ENCODE measurements at places on chromosomes 7 and 10.

GRCh38 chr7:50140688-50141087, 47.6 kb upstream of the ZPBP start:
- H3K4me3 ChIP-seq, result no peak overlapping the region
- H3K27ac ChIP-seq, result no peak overlapping the region
- no peak for DNase-seq
- no peaks in the 10 kb centered on the region for H3K4me1 ChIP-seq
- no peaks in the 10 kb centered on the region for H3K27me3 ChIP-seq

DNA sequence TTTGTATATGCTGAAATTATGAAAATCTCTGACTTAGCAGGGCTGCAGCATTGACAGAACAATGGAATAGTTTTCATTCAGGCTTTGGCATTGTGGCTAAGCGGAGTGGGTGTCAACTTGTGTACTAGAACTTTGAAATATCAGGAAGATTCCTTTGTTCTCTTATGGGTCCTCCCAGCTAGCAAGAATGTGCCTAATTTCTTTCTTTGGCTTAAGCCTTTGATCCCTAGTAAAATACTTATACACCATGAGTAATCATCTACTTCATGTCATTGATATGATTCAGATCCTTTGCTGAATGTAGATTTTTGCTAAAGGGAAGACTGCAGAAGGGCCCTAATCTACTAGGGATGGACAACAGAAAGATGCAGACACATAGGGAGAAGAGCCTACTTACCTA, 6.2 kb downstream of the AVL9 start:
- no peak overlapping the region for H3K4me3 ChIP-seq
- H3K27ac ChIP-seq, result peak overlapping the region; percentile 44
- H3K36me3 ChIP-seq, result no peaks in the 10 kb centered on the region
- DNase-seq, result no peak
- H3K27me3 ChIP-seq, result no peaks in the 10 kb centered on the region
- H3K4me1 ChIP-seq, result no peaks in the 10 kb centered on the region

DNA sequence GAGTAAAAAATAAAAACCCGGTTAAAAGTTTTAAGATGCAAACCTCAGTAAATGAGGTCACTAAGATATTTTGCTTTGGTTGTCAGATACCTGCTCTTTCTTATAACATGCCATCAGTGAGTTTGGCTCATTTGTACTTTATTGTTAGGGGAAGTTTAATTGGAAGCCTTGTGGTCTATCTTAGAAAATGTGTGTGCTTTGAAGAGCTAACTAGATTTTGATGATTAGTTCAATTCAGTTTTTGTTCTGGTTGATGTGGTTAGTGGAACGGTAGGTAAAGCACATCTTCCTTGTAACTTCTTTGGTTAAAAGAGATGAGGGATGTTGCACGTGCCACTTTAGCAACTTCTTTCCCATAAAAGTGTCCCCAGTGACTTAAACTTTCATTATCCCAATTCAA, 353.4 kb upstream of the GALNT17 start:
- H3K36me3 ChIP-seq, result peaks cover 4% of the 10 kb centered on the region
- no peaks in the 10 kb centered on the region for H3K27me3 ChIP-seq
- no peak overlapping the region for H3K4me3 ChIP-seq
- no peak for DNase-seq

GRCh38 chr10:79031723-79032122, 37.0 kb upstream of the ZMIZ1 start:
- H3K4me1 ChIP-seq, result no peaks in the 10 kb centered on the region
- H3K27ac ChIP-seq, result no peak overlapping the region

DNA sequence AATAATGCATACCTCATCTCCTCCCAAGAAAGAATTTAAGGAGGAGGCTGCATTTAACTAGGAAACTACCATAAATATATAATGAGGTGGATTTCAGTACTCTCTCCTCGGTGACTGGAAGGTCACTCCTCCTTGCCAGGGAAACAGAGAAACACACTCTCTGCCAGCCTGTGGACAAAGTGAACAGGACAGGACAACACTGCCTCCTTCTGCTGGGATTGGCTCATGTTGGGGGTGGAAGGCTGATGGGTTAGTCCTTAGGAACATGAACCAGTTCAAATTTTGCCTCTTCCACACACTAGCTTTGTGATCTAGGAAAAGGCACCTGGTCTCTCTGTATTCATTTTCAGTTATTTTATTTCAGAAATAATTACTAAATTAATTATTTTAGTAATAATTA, 50.6 kb upstream of the STEAP4 start:
- H3K27me3 ChIP-seq, result no peaks in the 10 kb centered on the region
- H3K27ac ChIP-seq, result no peak overlapping the region
- no peaks in the 10 kb centered on the region for H3K4me1 ChIP-seq
- no peaks in the 10 kb centered on the region for H3K36me3 ChIP-seq
- H3K4me3 ChIP-seq, result no peak overlapping the region

- no peaks in the 10 kb centered on the region for H3K36me3 ChIP-seq
- H3K4me1 ChIP-seq, result no peaks in the 10 kb centered on the region
- H3K27ac ChIP-seq, result no peak overlapping the region
- DNase-seq, result no peak
- H3K4me3 ChIP-seq, result no peak overlapping the region
Observed at GRCh38 chr7:82823073-82823472, 339.6 kb downstream of the PCLO start.

DNA sequence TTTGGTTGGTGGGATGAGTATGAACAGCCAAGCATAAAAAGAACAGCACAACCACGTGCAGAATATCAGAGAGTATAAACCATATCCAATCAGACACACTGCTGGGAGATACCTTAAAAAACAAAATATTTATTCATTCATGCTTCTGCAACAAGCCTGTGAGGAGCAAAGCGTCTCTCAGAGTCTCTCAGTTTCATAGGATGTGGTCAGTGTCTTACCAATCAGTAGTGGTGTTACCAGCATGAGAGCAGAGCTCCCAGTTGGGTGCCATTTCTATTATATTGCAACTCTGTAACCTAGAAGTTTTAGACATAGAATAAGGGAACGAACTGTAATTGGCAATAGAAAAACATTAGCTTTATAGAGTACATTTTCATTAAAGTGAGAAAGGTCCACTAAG, 445.9 kb upstream of the LRRN3 start:
- H3K27me3 ChIP-seq, result no peaks in the 10 kb centered on the region
- DNase-seq, result no peak
- H3K27ac ChIP-seq, result no peak overlapping the region
- H3K4me1 ChIP-seq, result no peaks in the 10 kb centered on the region

DNA sequence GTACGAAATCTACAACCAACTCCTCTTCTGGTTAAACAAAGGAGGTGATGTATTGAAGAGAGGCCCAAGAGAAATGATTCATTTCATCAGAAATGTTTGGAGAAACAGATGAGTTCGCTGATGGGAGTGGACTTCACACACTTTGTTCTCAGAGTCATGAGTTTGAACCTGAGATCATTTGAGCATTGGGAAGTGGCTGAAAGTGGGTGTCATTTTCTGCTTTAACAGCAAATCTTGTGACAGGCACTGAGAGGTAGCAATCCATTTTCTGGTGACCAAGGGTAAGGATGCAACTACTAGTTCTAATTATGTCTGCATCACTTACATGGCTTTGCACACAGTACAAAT, 51.4 kb downstream of the RBM20 start:
- no peaks in the 10 kb centered on the region for H3K27me3 ChIP-seq
- H3K36me3 ChIP-seq, result no peaks in the 10 kb centered on the region
- H3K4me3 ChIP-seq, result no peak overlapping the region
- no peaks in the 10 kb centered on the region for H3K4me1 ChIP-seq
- DNase-seq, result no peak

GRCh38 chr7:279821-280220, 10.1 kb upstream of the FOXL3 start:
- H3K27me3 ChIP-seq, result no peaks in the 10 kb centered on the region
- no peaks in the 10 kb centered on the region for H3K4me1 ChIP-seq
- no peaks in the 10 kb centered on the region for H3K36me3 ChIP-seq
- H3K27ac ChIP-seq, result no peak overlapping the region
- DNase-seq, result no peak
